ENCODE measurements at places on chromosomes 16 and 17.

GRCh38 chr17:17839791-17840707, 3.3 kb upstream of the SREBF1 start:
- DNase-seq: peak; percentile 70

DNA sequence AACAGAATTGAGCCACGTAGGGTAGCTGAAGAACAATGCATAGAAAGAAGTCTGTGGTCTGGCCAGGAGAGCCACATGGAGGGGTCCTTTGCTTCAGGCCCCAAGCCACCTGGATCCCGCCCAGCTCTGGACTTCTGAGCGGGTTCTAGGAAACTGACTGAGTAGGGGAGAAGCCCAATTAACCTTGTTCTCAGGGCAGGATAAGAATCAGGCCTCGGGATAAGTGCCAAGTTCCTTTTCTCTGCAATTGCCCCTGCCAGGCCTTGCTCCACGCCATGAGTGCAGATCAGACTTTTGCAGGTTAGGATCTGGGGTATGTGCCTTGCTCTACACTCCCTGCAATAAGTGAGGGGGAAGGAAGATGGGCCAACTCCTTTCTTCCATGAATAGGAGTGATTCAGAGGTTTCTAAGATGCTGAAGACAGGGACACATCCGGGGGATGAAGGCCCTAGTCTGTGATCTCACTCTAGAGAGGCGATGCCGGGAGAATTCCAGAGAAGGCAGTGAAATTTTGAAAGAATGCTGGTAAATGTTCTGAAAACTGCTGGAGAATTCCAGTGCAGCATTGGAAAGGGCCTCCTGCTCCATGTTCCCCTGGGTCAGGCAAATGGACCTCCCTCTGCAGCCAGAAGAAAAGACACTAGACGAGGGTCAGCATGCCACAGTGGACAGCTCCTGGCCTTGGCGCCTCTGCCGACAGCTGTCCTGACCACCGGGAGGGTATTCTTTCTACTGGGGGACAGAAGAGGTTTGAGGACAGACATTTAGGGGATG, 5.8 kb downstream of the NEUROD2 start:
- DNase-seq: no peak

GRCh38 chr17:66812571-66812970, 22.3 kb upstream of the CACNG5 start:
- DNase-seq: no peak

- DNase-seq: no peak
These were observed 1.8 kb upstream of the HOXB4 start for GRCh38 chr17:48579760-48580554.

DNA sequence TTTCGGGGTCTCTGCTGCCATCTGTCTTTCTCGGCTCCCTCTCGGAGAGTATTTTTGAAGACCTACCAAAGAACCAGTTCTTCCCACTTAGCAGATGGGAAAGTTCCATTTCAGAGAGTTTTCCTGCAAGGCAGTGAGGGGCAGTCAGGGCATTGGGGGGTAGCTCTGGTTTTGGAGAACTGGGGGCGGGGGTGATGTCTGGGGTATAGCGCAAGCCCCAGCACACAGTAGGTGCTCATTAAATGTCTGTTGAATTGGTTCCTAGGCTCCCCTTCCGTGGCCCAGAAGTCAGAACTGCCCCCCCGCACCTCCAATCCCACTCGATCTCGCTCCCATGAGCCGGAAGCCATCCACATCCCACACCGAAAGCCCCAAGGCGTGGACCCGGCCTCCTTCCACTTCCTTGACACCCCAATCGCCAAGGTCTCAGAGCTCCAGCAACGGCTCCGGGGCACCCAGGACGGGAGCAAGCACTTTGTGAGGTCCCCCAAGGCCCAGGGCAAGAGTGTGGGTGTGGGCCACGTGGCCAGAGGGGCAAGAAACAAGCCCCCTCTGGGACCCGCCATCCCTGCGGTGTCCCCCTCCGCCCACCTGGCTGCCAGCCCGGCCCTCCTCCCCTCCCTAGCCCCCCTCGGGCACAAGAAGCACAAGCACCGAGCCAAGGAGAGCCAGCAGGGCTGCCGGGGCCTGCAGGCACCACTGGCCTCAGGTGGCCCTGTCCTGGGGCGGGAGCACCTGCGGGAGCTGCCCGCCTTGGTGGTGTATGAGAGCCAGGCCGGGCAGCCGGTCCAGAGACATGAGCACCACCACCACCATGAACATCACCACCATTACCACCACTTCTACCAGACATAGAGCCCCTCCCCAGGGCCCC, 47.9 kb downstream of the SNX20 start:
- no peak for DNase-seq

- no peak for DNase-seq
These were observed 273.0 kb downstream of the CEP112 start for GRCh38 chr17:65918916-65919315.

DNA sequence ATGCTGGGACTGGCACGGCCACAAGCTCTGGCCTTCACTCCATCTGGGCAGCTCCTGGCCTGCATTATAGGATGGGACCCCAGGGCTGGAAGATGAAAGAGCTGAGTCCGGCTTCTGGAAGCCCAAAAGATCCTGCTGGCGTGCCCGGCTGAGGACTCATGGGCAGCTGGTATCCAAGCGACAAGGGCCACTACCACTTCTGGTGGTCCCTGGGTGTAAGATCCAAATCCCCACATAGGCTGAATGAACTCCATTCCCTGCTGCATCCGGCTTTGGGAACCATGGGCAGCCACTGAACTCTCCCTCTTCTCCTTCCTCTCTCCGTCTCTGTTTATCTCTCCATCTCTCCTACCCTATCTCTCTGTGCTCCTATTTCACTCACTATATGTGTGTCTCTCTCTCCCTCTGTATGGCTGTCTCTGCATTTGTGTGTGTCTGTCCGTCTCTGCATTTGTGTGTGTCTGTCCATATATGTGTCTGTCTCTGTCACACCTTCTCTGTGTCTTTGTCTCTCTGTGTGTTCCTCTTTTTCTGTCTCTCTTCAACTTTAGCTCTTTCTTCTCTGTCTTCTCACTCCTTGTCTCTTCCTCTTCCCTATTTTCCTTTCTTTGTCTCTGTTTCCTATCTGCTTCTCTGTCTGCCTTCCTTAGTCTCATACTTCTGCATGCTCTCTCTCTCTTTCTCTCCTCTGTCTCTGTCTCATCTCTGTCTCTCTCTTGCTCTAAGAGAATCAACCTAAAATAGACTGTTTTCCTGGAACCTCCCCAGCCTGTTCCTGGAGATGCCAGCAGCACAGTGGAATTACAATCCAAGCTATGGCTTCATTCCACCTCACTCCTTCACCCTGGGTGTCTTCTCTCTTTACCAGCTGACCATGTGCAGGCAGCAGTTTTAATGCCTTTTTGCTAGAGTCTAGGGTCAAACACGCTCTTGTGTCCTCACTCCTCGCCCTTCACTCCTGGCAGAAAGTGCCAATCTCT, 60.4 kb upstream of the IRX6 start:
- no peak for DNase-seq

DNA sequence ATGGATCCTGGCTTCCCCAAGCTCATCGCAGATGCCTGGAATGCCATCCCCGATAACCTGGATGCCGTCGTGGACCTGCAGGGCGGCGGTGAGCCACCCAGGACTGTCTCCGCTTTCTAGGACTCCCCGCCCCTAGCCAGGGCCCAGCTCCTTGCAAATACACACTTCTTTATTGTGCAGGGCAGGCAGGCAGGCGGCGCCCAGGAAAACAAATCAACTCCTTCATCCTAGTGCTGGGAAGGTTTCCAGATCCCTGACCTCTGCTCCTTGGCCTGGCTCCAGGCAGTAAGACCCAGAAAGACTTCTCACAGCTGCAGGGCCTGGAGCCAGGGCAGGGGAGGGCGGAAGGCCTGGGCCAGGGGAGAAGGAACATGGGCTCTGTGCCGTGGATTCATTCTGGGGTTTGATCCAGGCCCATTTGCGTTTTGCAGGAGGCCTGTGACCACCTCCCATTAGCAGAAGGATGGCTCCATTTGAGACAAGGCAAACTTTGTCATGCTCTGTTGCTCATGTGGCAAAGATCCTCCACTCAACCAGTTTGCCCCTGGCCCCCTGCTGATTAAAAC, 6.0 kb upstream of the LPCAT2 start:
- no peak for DNase-seq

- no peak for DNase-seq
These were observed 25.4 kb downstream of the CCR7 start for GRCh38 chr17:40539711-40540411.

DNA sequence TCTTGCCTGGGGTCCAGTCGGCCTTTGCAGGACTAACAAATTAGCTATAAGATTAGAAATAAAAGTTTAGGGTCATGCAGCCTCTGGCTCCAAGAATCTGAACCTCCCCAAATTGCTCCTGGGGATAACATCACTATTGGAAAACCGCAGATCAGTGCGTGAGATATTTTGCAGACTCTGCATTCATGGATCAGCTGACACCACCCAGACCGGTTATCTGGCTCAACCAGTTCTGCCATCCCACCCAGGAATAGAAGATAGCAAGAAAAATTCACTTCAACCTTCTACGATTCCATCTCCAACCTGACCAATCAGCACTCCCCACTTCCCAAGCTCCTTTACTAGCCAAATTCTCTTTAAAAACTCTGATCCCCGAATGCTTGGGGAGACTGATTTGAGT, 4.3 kb upstream of the PGS1 start:
- no peak for DNase-seq

Measured in naive thymus-derived CD8-positive, alpha-beta T cell (primary cell).